SHP77 treated with DMSO at 0.1 percent for 48 hours (cell line): ENCODE measurements at places on chromosomes 12 and 14.

DNA sequence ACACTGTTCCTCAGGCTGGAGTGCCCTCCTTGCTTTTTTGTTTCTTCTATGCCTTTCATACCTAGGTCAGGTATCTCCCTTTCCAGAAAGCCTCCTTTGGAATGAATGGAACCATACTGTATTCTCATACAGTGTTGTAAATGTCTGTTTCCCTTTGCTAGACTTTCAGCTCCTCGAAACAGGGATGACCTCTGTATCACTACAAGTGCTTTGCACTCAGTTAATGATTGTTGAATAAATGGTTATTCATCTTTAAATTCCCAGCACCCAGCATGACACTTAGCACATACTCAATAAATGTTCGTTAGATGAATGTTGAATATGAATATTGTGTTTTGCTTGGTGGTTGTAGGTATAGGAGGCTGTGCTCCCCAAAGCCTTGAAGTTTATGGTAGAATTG, 5.9 kb upstream of the TULP3 start:
- no peak for DNase-seq

- no peak for DNase-seq
Observed at GRCh38 chr12:42732908-42733411, 143.4 kb upstream of the PRICKLE1 start.

DNA sequence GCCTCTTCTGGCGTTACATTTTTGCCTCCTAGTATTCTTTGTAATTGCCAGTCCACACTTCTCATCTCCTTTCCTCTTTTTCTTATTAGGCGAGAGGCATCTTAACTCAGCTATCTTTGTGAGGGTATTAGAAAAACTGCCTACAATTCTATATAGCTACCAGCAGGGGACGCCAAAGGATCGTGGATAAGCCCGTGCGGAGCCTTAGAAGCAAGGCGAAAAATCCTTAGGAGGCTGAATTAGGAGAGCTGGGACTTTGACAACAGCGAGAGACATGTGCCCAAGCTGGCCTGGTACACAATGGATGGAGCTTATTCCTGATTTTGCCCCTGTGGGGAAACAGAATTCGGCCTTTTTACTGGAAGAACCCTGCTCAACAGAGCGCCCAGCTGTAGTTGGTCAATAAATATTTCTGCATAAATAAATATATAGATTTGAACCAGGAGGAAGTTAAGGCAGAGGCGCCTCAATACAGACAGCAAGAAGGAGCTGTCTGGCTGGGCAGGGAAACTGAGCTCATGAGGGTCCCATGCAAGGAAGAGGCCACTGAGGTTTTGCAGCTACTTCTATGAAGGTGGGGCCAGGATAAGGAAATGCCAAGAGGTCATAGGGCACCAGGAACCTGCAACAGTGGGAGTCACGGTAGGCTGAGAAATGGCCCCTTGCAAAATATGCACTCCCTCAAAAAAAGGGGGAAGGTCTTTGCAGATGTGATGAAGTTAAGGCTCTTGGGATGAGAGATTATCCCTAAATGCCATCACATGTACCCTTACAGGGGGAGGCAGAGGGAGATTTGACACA, 14.6 kb upstream of the RBM19 start:
- peak; percentile 76 for DNase-seq

DNA sequence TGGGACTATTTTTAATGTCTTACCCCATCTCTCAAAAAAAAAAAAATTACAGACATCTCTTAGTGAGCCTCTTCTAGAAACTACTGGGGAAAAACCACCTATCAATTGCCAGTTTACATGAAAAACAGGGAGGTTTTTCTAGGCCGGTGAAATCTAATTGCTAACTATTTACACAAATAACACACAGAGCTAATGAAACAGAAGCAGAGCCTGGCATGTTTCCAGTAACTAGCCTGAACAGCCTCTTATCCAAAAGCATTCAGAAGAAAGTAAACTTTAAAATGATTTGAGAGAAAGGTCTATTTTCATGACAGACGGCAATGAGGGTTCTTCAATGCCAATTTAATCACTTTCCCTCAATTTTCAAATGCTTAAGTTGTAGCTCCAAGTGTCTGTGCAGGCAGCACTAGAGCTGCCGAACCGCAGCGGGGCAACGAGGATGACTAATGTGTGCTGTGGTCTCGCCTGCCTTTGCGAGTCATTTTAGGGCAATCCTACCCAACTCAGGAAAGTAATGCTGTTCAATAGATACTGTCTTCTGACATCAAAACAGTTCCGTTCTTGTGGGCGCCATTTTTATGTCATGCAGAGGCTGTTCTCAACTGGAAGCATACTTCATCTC, 84.6 kb downstream of the SETD3 start:
- no peak for DNase-seq

DNA sequence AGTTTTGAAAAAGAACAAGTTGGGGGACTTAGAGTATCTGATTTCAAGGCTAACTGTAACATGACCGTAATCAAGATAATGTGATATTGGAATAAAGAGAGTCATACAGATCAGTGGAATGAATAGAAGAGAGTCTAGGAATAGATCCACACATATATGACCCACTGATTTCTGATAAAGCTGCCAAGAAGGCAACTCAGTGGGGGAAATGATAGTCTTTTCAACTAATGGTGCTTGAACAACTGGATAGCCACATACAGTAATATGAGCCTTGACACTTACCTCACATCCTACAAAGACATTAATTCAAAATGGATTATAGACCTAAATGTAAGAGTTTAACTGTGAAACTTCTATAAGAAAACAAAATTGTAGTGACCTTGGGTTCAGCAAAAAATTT, 3.8 kb downstream of the PRKCH start:
- DNase-seq = no peak

DNA sequence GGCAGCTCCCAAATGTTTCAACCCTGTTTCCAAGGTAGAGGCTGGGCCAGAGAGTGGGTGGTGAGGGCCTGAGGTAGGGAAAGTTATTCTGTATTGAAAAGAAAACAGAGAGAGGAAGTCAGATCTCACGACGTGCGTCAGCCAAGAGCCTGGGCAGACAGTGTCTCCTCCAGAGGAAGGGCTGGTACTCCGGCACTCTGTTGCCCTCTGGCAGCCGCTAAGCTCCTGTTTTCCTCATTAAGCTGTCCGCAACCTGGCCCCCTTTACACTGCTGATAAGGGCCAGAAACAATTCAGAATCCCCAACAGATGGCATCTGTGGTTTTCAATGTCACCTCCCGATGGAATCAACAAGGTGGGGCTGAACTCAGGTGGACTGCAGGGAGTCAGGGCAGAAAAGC, 26.0 kb upstream of the LTBP2 start:
- no peak for DNase-seq

GRCh38 chr12:3543826-3544225, 52.8 kb downstream of the PRMT8 start:
- no peak for DNase-seq

DNA sequence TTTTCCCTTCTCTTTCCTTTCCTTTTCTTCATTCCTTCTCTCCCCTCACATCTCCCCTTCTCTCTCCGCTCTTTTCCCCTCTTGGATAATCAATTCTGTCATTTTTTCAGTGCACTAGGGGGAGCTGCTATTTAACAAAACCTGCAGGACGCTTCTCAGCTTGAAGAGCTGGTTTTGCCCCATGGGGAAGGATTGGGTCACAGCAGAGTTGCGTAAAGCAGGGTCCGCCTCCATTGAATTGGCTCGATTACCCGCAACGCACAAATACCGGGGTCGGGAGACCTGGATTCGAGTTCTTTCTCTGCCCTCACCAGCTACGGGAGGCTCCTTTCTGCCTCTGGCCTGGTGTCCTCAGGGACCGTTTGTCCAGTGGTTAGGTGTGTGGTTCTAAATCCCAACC, 42.1 kb upstream of the CHGA start:
- peak; percentile 31 for DNase-seq

GRCh38 chr12:105522166-105522825, 191.8 kb downstream of the C12orf75 start:
- DNase-seq = no peak

- DNase-seq = no peak
Observed at GRCh38 chr12:9668161-9669018, 1.1 kb upstream of the CLEC2D start.

GRCh38 chr12:58253663-58254062, 312.3 kb downstream of the ATP23 start:
- DNase-seq = no peak

- DNase-seq = no peak
Observed at GRCh38 chr12:26152507-26153102, 27.8 kb upstream of the BHLHE41 start.

GRCh38 chr12:113837084-113837483, 129.0 kb downstream of the RBM19 start:
- DNase-seq = no peak

- DNase-seq = peak; percentile 33
Observed at GRCh38 chr14:95993768-95994592, 45.2 kb upstream of the C14orf132 start.

- no peak for DNase-seq
Observed at GRCh38 chr12:57621497-57622292, 10.5 kb downstream of the ARHGEF25 start.

DNA sequence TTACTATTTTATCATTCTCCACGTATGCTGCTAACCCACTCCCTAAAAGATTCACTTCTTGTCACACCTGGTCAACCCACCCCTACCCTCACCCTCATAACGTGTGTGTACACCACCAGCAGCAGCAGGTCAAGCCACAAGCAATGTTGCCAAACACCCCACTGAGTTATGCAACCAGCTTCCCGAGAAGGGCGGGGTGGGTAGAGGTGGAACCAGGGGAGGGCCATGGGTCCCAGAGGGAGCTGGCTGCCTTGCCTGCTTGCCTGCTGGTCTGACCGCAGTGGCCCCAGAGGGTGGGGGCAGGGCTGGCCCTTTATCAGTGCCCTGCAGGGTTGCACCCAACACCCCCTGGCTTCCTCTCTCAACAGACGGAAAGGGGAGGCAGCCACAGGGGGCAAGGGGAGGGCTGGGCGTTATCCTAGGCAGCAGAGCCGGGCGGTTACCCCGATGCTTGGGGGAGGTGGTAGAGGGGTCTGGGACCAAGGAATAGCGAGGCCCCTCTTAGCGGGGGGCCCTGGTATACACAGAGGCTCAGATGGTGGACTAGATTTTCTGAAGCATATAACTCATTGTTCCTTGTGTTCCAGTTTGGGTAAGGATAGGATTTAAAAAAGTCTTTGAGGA, 3.5 kb upstream of the NFE2 start:
- no peak for DNase-seq

DNA sequence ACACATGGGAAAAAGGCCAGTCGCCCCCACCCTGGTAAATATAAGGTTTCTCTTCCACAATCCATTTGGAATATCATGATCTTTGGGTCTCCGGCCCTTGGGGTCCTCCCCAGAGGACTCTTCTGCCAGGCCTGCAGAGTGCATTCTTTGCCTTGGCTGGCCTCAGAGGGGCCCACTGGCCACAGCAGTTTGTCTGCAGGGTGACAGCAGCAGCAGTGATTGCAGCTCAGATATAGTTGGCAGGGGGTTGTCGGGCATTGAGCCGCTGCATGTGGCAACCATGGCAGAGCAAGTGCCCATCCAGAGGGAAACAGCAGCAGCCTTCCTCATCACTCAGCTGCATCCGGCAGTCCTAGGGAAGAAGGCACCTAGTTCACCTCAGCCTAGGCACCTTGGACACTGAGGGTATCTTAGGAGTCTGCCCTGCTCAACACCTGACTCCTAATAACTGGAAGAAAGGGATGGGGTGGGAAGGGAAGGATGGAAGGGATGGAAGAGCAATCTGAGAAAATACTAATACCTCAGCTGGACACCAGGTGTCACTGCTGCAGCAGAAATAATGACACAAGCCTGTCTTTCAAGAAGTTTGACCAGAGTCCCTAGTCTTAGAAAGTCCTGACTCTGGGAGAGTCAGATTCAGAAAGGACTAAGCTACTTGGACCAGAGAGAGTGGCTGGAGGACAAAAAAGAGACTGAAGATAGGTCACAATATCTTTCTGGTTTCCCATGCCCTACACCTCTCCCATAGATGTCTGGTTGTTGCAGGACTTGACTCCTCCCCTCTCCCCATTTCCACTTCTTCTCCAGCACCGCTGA, 8.9 kb downstream of the AJUBA start:
- no peak for DNase-seq

DNA sequence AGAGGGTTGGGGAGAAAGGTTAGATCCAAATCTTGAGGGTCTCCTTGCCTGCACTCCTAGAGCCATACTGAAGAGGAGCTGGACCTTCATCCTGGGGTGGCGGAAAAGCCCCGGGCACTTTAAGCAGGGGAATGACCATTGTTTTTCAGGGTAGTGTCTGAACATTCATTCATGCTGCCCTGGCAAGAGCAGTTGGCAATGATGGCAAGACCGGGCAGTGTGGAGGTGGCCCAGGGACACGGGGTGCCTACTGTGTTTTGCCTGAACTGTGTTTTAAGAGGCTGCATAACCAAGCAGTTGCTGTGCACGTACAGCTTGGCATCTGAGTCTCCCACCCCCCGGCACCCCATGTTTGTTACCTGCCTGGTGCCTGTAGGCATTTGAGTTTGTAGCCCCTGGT, 14.7 kb downstream of the TPCN1 start:
- DNase-seq = no peak

- DNase-seq = no peak
Observed at GRCh38 chr12:121748218-121748570, 35.6 kb downstream of the TMEM120B start.

GRCh38 chr14:69695322-69696203, 71.4 kb upstream of the SRSF5 start:
- DNase-seq = no peak

DNA sequence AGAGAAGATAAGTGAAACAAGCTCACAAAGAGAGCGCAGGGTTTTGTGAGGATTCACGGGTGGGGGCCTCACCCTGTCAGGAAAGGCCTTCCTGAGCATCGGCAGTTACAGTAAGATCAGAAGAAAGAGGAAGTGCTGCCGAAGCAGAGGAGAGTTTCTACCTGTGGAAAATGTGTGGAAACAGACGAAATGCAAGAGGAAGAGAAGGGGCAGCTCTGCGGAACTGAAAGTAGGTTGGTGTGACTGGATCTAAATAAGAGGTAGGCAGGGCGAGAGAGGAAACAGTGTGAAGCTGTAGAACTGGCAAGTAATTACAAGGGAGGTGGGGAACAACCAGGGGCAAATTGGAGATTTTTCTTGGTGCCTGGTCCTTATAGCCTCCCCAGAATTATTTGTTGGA, 2.6 kb downstream of the GPR68 start:
- DNase-seq = no peak

DNA sequence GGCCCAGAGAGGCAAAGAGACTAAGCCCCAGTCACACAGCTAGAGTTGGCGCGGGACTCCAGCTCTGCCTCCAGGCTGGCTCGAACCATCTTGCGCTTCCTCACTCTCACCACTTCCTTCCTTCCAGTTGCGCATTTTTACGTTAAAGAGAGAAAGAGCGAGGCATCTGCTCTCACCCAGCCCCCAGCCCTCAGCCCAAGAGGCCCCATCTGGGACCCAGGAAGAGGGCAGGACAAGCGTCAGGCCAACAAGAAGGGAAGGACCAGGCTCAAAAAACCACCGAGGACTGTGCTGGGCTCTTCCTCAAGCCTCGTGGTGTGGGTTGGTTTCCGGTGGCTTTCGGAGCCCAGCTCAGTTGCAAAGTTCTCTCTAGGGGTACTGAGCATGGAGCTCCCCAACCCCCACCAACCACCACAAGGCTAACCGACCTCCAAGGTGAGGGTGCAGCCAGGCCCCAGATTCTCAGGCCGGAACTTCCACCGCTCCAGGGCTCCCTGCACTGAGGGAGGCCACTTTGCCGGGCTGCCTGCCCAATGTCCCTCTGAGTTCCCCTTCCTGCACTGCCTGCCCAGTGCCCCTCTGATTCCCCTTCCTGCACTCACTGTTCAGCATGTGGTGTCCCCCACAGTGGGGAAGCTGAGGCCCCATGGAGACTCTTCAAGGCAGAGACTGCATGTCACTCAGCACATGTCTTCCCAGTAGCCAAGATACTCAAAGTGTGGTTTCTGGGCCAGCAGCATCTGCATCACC, 35.9 kb downstream of the TESC start:
- DNase-seq = no peak
